ENCODE measurements at places on chromosomes 4 and X.

DNA sequence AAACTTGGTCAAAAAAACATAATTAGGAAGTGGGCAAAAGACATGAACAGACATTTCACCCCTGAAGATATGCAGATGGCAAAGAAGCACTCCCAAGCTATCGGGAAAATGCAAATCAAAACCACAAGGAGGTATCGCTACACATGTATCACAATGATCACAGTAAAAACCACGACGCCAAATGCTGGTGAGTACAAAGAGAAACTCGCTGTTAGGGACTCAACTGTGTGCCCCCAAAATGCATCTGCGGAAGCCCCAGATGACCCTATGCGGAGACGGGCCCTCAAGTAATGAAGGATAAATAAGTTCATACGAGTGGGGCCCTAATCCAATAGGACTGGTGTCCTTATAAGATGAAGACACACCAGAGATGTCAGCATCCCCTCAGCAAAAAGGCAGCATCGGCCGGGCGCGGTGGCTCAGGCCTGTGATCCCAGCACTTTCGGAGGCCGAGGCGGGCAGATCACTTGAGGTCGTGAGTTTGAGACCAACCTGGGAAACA, 10.2 kb downstream of the GAK start:
- H3K4me3 ChIP-seq: no peak overlapping the region
- no peaks in the 10 kb centered on the region for H3K36me3 ChIP-seq
- DNase-seq: peak; percentile 31
- no peak overlapping the region for H3K27ac ChIP-seq
- no peaks in the 10 kb centered on the region for H3K27me3 ChIP-seq

- no peak overlapping the region for H3K27ac ChIP-seq
- H3K4me3 ChIP-seq: no peak overlapping the region
- peaks cover 2% of the 10 kb centered on the region for H3K27me3 ChIP-seq
- no peaks in the 10 kb centered on the region for H3K36me3 ChIP-seq
- H3K4me1 ChIP-seq: no peaks in the 10 kb centered on the region
Measured at GRCh38 chrX:67636532-67636931, 92.7 kb downstream of the AR start.

- H3K27ac ChIP-seq: no peak overlapping the region
- no peaks in the 10 kb centered on the region for H3K4me1 ChIP-seq
- H3K36me3 ChIP-seq: peaks cover 11% of the 10 kb centered on the region
- no peak overlapping the region for H3K4me3 ChIP-seq
Measured at GRCh38 chr4:124694306-124694705, 18.2 kb downstream of the ANKRD50 start.

DNA sequence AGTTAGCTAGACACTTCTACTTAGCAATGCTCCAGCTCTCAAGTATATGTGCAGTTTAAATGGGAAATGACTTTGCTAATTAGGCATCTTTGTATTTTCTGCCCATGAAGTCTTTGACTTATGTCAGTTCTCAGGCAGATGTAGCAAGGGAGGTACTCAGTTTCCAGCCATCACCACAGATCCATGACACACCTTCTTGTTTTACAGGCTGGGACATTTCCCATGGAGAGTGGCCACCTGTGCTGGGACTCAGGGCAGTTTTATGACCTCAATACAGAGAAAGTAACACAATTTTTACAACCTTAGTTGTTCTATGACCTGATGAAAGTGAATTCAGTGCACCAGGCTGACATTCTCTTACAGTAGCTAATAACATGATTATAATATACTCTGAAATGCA, 280.7 kb upstream of the GK2 start:
- no peaks in the 10 kb centered on the region for H3K4me1 ChIP-seq
- H3K27me3 ChIP-seq: no peaks in the 10 kb centered on the region
- DNase-seq: no peak
- no peaks in the 10 kb centered on the region for H3K36me3 ChIP-seq
- H3K4me3 ChIP-seq: no peak overlapping the region

DNA sequence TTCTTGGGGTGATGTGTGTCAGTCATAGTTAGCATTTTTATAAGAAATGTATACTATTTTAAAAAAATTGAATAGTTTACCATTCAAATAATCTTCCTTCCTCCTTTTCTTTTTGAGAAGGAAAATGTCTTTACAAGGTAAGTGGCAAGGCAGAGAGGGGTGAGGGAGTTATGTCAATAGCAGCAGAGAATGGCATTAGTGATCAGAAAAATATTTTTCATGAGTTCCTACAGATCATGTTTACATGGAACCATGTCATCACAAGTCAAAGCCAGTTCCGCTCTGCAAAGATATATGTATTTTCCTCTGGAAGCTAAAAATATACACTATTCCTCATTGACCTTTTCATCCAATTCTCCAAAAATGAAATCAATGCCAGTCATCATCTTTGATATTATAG, 67.3 kb downstream of the PTPN13 start:
- no peaks in the 10 kb centered on the region for H3K27me3 ChIP-seq
- DNase-seq: no peak
- H3K36me3 ChIP-seq: peaks cover 5% of the 10 kb centered on the region
- no peak overlapping the region for H3K27ac ChIP-seq

DNA sequence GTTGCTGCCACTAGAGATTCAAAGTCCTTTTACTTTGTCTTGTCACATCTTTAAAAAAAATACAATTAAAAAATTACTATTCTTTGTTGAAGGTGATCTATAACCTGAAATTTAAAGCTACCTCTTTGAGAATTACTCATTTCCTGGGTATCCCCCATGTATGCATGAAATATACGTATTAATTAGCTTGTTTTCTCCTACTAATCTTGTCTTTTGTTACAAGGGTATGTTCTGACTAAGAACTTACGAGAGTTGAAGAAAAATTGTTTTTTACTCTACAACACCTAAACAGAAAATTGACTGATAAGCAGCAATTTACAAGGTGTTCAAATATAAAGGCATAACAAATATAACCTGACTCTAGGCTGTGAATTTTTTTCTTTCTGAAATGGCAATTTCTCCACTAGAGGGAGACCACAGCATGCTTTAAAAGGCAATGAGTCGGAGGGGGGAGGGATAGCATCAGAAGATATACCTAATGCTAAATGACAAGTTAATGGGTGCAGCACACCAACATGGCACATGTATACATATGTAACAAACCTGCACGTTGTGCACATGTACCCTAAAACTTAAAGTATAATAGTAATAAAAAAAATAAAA, 249.6 kb downstream of the OPHN1 start:
- DNase-seq: peak; percentile 31
- H3K4me1 ChIP-seq: no peaks in the 10 kb centered on the region
- H3K36me3 ChIP-seq: no peaks in the 10 kb centered on the region
- H3K4me3 ChIP-seq: no peak overlapping the region
